RPMI7951 (cell line): ENCODE measurements at places on chromosomes 16 and 17.
A peak's percentile ranks its signal among the peaks of the same experiment; 100 is the strongest.

- no peak for DNase-seq
Observed at GRCh38 chr17:39648616-39649366, 11.8 kb downstream of the STARD3 start.

GRCh38 chr17:69810326-69810965 lies 264.6 kb upstream of the KCNJ16 start:
- DNase-seq = no peak

DNA sequence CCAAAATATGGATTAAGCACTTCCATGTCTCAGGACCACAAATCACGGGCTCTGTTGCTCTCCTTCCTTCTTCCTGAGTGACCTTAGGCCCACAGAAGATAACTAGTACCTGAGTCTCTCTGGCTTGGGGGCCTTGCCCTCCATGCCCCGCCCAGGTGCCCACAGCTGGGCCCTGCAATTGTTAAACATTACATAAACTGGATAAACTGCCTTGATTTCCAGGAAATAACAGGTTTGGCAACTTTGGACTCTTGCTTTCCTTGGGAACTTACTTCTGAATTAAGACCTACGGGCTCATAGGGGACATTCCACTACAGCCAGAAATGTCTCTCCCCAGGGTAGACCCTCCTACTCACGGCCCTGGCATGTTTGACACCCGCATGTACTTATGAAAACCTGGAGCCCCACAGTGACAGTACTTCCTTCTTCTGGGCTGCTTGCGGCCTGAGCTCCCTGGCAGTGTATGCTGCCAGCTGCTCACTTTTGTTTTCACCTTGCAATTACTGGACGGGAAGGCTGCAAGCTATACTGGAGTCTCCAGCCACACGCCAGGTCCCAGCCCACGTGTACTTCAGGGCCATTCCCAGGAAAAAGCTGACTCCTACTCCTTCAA lies 2.3 kb upstream of the UBALD2 start:
- DNase-seq = no peak

- no peak for DNase-seq
Observed at GRCh38 chr17:19363460-19364035, 1.0 kb upstream of the B9D1 start.

DNA sequence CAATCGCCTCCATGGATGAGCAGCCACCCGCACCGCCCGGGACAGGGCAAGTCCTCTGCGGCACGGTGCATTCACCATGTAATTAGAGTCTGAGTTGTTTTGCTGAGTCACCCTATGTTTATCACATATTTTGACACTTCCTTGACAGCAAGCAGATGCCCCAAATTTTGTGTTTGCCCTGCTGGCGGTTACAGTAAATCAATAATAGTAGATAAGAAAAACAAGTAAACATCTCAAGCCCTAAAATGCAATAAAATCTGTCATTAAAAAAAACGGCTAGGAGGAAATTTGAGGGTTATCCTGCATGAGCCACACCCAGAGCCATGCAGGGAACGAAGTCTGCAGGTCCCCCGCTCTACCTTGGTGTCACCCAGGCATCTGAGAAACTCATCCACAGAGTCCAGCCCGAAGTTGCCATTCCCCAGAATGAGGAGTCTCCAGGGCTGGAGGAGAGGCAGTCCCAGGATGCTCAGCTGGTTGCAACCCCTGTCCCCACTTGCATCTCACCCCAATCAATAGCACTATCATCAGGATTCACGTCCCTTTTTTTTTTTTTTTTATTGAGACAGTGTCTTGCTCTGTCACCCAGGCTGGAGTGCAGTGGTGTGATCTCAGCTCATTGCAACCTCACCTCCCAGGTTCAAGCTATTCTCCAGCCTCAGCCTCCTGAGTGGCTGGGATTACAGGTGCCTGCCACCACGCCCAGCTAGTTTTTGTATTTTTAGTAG lies 16.5 kb upstream of the ST6GALNAC1 start:
- DNase-seq = peak; percentile 35

DNA sequence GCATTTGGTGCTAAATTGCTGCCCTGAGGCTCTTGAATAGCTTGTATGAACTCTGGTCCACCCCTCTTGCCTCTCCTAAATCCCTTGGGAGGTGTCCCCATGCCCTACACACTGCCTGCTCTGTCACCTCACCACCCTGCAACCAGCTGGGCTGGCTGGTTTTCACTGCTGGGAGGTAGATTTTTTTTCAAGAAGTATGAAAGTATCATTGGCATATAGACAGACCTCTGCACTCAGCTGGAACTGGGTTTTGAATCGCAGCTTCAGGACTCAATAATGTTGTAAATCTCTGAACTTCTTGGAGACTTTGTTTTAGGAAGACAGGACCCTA lies 184.9 kb downstream of the MSI2 start:
- no peak for DNase-seq

- DNase-seq = no peak
Observed at GRCh38 chr17:15424521-15424920, 42.9 kb downstream of the CDRT4 start.

DNA sequence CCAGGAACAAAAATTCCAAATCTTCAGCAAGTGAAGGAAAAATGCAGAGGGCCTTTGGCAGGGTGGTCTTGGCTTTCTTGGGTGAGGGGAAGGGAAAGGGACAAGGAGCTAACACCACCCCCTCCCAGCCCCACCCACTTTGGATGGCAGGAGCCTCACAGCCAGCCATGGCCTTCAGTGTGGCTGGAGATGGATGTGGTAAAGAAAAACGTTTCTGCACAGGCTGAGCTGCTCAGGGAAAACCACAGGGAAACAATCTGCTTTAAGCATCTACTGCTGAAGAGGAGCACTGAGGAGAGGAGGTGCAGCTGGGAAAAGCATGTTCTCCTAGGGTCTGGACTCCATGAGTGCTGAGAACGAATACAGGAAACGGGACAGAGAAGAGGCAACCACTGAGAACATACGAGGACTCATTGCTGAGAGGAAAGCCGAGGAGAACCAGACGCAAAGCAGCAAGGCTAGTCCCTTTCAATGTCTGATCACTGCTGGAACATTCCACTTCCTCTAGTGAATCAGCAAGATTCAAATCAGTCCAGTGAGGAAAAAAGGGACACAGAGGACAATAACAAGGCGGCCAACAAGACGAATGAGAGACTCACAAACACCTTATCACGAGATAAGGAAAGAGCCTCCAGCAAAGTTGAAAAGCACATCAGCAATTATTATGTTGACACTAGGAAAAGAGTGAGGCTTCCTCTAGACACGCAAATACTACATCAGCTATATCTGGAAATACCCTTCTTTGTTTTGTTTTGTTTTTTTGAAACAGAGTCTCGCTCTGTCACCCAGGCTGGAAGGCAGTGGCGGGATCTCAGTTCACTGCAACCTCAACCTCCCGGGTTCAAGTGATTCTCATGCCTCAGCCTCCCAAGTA lies 41.7 kb downstream of the ZZEF1 start:
- peak; percentile 52 for DNase-seq

DNA sequence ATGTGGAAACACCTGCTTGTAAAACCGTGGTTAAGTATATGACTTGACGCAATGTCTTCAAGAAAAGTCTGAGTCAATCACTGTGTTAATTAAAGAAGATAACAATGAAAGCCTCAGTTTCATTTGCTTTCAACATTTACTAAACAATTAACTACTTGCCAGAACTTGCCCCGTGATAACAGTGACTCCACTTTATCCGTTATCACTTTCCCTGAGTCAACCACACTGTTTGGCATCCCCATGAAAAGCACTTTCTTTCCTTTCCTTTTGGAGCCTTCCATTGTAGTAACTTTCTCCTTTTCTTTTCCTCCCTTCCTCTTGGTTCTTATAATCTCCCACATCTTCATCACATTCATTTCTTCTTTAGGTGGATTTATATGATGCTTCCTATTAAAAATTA lies 435.1 kb upstream of the GOT2 start:
- DNase-seq = no peak

GRCh38 chr17:38602956-38603785 lies 2.6 kb downstream of the SRCIN1 start:
- no peak for DNase-seq

DNA sequence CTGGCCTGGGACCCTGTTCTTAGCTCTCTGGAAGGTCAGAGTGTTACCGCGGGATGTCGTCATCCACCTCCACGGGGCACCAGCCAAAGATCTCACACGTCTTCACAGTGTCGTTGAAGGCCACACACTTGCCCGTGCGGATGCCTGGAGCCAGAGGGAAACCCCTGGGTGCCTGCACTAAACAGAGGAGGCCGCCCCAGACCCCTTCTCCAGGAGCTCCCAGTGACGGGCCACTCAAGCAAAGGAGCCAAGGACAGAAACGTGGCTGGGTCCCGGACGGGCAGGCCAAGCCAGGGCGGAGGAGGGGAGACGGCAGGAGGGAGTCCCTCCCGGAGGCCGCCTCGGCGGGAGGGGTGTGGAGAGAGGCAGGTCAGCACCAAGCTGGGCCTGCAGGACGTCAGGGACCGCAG lies 11.0 kb upstream of the CAMKK1 start:
- no peak for DNase-seq

DNA sequence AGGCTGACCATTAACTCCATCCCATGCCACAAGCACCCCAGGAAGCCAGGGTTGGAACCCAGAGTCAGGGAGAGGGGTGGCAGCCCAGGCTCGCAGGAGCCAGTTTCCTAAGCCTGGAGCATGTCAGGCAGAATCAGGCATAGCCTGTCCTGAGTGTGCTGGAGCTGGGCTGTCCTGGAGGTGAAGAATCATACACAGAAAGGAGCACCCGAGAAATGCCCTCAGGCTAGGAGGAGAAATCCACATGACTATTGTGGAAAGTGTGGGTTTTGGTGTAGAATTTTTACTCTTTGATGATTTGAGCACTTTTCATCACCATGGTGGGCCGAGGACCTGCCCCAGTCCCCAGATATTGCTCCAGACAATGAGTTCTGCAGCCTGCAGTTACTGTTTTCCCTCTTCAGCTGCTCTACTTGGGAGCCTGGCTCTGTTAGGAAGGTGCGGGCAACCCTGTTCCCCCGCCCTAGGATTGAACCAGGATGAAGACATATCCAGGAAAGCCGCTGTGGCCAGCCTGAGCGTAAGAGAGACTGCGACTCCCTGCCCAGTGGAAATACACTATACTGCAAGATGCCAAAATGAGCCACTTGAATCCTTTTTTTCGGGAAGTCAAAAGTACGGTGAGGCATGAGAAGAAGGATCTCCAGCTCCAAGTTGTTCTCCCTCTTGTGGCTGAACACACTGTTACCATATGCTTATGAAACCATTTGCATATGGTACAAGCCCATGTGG lies 29.0 kb upstream of the HEATR6 start:
- peak; percentile 71 for DNase-seq

- peak; percentile 68 for DNase-seq
Observed at GRCh38 chr16:86901483-86901882, 323.1 kb downstream of the FOXL1 start.

- no peak for DNase-seq
Observed at GRCh38 chr17:82390860-82391435, 19.4 kb downstream of the UTS2R start.

- peak; percentile 87 for DNase-seq
Observed at GRCh38 chr17:13601776-13602551, at the start of gene HS3ST3A1. Gene HS3ST3A1, minus strand, starts transcription at chr17:13601929. Its CDS starts 800 bp downstream, at chr17:13601129.

- no peak for DNase-seq
Observed at GRCh38 chr16:9898124-9898523, 284.1 kb downstream of the GRIN2A start.

DNA sequence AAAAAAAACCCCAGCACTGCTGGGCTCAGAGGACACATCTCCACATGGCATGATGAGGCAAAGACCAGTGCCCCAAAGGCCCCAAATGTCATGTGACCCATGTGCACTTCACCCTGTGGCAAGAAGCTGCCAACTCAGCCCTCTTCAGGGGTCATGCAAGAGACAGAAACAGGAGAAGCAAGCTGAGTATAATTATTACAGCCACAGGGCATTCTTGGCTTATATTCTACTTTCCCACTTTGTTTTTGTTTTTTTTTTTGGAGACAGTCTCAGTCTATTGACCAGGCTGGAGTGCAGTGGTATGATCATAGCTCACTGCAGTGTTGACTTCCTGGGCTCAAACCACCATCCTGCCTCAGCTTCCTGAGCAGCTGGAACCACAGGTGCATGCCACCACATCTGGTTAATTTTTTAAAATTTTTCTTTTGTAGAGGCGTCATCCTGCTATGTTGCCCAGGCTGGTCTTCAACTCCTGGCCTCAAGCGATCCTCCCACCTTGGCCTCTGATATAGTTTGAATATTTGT lies 32.7 kb upstream of the LITAF start:
- peak; percentile 37 for DNase-seq

DNA sequence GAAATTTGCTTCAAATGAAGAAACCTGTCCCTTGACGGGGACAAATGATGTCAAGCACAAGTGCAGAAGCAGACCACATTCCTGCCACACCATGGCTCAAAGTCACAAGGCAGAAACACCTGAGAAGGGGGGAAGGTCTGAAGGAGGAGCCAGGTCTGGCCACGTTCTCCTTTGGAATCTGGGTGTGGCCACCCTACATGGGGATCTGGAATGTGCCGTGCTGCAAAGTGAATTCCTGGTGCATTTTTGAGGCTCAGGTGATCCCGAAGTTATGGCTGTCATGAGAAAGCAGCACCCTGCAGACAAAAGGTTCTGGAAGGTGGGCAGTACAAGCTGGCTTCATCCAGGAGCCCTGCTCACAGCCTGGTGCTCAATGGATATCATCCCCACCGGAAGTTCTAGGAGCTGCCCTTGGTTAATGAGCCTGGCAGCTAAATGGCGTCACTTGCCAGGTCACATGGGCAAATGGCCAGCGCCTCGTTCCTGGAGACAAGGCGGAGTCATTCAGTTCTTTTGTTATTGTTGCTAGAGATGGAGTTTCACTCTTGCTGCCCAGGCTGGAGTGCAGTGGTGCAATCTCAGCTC lies 20.1 kb upstream of the ADCY9 start:
- DNase-seq = no peak
